ENCODE measurements at places on chromosomes 6 and 20. TPM values are rescaled to one million over a fixed set of nuclear protein-coding genes. Genes with fewer than 3 reads are reported as not detected.

GRCh38 chr6:112187736-112188135 is 66.6 kb downstream of the LAMA4 start:
- no peak for DNase-seq

DNA sequence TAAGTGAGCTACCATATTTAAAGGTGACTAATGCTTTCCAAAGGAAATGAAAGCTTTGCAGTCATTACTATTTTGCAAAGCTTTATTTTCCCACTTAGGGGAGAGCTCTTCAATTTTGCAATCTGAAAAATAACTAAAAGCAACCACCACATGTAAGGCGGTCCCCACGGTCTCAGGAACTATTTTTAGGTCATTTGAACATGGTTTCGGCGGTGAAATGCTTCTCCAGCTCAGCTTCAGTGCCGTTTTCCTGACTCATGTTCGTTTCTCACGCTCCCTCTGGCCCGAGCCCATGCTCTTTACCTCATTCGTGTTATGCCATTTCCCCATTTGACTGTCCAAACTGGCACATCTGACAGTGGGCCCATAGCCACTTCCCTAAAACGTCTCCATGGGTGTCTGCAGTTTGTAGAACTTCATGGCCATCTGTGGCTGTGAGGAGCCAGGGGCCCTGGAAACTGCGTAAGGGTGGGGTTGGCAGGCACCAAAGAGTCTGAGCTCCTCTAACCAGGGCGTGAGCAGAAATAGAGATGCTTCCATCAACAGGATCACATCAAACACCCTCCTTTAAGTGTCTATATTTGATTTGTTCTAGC is 46.5 kb downstream of the ADTRP start:
- peak; percentile 90 for DNase-seq

- DNase-seq = no peak
These were observed 18.4 kb downstream of the OR14J1 start for GRCh38 chr6:29319931-29320330.

Gene TRIM40
- 2.9 TPM for polyA plus RNA-seq

Gene MUC22
- polyA plus RNA-seq = not detected

DNA sequence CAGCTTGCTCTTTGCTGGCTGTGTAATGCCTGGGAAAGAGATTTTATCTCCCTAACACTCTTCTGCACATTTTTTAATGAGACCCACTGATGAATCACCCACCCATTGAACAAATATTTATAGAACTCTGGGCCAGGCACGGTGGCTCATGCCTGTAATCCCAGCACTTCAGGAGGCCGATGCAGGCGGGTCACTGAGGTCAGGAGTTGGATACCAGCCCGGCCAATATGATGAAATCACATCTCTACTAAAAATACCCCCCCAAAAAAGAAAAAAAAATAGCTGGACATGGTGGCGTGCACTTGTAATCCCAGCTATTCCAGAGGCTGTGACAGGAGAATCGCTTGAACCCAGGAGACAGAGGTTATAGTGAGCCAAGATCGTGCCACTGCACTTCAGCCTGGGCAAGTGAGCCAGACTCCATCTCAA is 82.1 kb upstream of the SIRPA start:
- peak; percentile 89 for DNase-seq

Gene SLPI
- 34.8 TPM for polyA plus RNA-seq

DNA sequence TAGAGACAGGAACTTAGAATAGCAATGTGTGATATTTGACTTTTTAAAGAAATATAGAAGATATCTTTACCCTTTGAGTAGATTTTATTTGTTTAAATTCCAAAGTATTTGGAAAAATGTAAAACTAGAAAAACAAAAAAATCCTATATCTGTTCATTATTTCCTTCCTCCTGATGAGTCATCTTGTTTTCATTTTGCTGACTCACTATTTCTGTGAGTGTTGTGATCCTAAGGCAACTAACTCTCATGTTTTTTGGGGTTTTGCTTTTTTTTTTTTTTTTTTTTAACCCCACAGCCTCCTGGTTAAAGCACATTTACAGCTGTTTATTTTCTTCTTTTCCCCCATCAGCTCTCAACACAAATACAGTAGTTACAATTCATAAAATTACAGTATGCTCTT is 37.8 kb upstream of the THEMIS start:
- no peak for DNase-seq

GRCh38 chr20:4318891-4319290 is 303.5 kb upstream of the RNF24 start:
- no peak for DNase-seq

DNA sequence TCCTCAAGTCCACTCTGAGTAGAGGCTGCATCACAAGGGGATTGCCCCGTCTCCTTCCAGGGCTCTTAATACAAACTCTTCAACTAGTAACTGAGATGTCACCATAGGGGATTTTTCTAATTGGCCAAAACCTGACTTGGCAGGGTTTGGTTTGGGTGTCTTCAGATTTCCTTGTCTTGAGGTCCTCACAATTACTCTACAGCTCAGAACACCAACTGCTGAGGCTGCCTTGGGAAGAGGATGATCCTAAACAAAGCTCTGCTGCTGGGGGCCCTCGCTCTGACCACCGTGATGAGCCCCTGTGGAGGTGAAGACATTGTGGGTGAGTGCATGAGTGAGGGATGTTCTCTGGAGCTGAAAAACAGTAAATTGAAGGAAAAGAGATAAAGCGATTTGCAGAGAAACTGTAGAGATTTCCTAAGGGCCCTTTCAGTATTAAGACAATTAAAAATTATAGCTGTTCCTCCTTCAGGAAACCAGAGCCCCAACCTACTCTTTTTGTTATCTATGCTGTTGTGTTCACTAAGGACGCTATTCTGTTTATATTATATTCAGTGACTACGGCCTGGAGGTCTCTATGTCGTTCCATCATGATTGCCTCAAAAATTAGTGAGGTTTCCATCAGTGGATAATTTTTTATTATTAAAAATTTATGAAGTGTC is at the start of gene HLA-DQA1:
Gene HLA-DQA1, plus strand, starts transcription at position 188 of the 662 bp plus-strand sequence. Its CDS starts 53 bp downstream, at position 241.
- DNase-seq = no peak

DNA sequence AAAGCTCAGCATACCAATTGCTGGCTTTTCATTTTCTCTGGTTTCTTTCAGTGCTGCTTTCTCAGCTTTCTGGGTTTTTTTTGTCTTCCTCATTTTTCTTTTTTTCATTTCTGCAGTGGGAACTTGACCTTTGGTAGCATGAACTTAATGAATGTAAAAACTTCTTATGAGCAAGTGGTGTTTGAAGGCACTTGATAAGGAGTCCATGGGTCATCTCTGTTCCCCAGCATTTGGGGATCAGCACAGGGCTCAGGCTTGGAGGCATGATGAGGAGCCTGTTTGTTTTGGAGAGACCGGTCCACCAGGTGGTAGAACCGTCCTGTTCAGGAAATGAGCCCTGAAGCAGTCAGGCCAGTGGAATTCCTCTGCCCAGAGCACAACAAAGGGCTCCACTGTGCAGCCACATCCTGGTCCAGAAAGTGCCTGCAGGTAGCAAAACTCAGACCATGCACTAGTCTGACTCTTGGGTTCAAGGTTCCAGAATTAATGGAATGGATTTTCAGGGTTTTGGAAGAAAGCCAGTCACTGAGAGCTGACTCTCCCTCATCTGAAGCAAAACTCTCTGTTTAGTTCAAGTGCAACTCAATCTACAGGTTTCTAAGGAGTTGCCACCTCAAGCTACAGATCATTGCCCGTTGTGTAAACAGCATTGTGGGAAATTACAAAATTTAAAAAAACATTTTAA is 52.3 kb upstream of the ADGRF1 start:
- no peak for DNase-seq

DNA sequence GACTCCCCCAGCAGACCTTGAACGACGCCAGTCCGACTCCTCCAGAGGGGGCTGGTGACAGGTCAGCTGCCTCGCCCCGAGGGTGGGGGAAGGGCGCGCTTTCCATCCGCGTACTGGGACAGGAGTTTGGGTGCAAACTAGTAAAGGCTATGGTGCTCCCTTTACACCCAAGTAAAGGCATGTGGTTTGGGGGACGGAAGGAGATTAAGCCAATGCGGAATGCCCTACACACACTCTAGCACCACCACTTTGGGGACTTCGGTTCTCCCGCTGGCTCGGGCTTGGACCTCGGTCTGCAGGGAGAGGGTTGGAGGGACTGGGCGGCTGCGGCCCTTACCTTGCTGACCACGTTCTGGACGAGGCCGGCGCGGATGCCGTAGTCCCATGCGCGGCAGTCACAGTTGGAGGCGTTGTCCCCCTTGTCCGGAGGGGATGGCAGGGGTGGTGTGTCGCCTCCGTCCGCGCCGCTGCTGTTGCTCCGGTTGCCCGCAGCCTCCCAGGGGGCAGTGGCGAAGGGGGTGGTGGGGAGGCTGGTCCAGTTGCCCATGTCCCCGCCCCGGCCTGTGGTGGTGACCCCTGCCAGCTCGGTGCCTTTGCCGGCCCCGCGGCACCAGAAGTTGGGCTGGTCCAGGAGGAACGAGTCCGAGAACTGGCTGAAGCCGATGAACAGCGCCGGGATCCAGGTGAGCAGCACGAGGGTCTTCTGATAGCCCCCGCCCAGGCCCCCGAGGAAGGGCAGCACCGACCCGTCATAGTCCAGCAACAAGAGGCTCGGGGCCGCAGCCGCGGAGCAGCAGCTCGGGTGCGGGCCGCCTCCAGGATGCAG is 1.1 kb downstream of the SLC22A23 start:
- DNase-seq = peak; percentile 60

Measured in aorta (tissue), 5 donors.